Activated CD4-positive, alpha-beta T cell treated with anti-CD3 and anti-CD28 coated beads, Interleukin-10, Interleukin-2, amounts not matched to agents 100 ng/mL and 50 ng/mL, durations not matched to agents 16 hours and 8 hours (primary cell): ENCODE measurements at places on chromosomes 1 and 21.

DNA sequence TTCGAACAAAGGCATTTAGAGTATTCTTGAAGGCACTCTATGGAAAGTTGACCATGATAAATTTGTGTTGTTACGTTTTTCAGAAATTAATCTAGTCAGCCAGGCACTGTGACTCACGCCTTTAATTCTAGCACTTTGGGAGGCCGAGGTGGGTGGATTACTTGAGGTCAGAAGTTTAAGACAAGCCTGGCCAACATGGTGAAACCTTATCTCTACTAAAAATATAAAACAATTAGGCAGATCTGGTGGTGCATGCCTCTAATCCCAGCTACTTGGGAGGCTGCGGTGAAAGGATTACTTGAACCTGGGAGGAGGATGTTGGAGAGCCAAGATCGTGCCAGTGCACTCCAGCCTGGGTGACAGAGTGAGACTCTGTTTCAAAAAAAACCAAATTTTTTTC is 130.6 kb upstream of the BRINP3 start:
- DNase-seq: no peak

- DNase-seq: no peak
Observed at GRCh38 chr21:33691945-33692603, 49.8 kb downstream of the ITSN1 start.

DNA sequence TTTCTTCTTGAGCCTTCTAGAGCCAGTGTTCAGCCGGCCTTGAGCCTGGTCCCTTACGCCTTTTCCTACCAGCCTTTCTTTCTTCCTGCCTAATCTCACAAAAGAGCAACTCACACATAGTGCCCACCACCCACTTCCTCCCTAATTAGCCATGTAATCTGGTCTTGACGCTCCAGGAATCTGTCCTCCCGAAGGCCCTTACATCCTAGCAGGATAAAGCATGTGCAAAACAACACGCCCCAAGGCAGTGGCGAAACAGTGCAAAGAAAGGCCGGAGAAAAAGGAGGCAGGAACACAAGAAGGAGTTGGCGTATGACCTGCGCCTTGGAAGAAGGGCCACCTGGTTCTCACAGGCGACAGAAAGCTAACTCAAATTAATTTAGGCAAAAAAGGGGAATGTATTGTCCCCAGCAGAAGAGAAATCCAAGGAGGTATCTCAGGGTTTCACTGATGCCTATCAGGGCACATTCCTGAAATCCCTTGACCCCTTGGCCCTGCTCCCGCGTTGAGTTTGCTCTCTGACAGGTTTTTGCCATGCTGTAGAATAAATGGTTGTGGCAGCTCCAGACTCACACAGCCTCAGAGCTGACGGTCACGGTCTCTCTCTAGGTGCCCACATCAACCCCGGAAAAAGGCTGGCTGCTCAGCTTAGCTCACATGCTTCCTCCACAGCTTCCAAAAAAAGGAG is 79.0 kb downstream of the ZNF281 start:
- no peak for DNase-seq

- DNase-seq: no peak
Observed at GRCh38 chr1:213123087-213123486, 72.0 kb downstream of the RPS6KC1 start.

DNA sequence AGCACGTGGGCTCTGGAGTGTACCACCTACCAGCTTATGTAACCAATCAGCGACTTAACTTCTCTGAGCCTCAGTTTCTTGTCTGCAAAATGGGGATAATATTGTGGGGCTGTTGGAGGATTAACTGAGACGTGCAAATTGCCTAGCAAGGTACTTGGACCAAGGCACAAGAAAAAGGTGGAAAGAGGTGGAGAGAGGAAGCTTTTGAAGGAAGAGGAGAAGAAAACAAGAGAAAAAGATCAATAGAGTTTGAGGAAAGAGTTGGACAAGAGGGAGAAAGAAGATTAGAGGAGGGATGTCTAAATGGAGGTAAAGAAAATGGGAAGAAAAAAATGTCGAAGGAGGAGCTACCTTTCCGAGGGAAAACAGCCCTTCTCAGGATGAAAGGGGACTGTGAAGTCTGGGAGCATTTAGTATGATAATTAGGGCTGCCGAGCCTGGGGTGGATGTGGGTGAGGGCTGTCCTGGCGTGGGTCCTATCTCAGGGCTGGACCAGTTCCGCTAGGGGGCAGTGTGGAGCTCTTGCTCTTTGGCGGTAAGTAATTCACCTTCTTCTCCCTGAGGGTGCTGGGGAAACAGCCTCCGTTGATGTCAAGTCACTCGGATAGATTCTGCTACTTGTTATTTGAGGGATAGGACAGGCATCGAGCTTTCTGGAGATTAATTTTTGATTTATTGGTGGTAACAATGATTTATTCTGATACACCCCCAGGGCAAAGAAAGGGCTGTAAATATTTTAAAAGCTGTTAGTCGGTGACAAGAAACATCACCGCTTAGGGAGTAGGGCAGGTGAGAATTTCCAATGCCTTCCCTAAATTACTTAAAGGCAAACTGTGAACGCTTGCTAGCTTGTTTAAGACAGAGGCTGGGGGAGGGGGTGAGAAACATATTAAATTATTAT is 79.0 kb upstream of the NFASC start:
- peak; percentile 81 for DNase-seq

GRCh38 chr1:161398900-161399256 is 31.2 kb upstream of the CFAP126 start:
- no peak for DNase-seq

GRCh38 chr1:217891966-217892365 is 260.8 kb downstream of the SPATA17 start:
- no peak for DNase-seq

DNA sequence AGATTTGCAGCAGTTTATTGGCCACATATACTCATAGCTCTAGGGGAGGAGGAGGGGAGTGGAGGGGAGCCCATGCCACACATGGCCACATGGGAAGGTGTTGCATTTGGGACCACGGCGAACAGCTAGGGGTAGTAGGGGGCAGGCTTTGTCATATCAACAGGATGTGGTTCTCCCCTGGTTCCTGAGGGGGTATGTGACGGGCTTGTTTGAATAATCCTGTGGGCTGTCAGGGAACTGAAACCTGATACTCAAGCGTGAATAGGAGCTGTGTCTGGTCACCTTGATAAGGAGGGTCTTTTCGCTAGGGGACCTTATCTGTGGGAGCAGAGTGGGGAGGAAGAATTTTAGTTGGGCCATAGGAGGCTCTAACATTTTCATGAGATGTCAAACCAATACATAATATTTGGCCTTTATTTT is 264.7 kb downstream of the CTH start:
- DNase-seq: peak; percentile 2

- DNase-seq: no peak
Observed at GRCh38 chr1:207647671-207648333, 2.9 kb downstream of the CR1L start.

GRCh38 chr1:90434460-90434859 is 282.6 kb downstream of the BARHL2 start:
- no peak for DNase-seq

- no peak for DNase-seq
Observed at GRCh38 chr1:108758796-108759195, 12.3 kb downstream of the STXBP3 start.

- DNase-seq: no peak
Observed at GRCh38 chr1:21913258-21913657, 23.9 kb downstream of the HSPG2 start.

DNA sequence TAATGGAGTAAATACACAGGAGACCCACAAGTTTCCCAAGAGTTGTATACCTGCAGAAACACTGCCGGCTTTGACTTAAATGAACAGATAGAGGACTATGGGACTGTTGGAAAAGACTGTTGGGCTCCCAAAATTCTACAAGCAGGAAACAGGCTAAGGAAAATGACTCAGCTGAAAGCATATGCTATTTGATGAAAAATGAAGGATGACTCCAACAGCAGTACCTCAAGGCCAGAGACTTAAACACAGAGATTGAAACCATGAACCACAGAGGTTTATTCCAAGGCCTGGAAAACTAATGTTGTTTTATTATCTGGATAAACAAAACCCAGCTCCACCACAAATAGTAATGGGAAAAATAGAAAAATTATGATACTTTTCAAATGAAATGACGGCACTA is 187.7 kb downstream of the TNFSF18 start:
- no peak for DNase-seq

- DNase-seq: no peak
Observed at GRCh38 chr1:228273720-228274451, 66.0 kb downstream of the OBSCN start.

DNA sequence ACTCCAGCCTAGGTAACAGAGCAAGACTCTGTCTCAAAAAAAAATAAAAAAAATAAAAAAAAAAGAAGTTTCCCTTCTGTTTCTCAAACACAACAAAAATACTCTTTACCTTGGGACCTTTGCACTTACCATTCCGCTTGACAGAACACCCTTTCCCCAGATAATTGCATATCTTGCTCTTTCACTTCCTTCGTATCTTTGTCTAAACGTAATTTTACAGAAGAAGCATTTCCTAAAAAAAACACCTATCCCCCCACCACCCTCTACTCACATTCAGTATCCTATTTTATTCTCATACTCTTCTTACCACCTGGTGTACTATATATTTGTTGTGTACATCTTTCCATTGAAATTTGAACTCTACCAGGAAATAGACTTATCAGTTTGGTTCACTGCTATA is 32.7 kb downstream of the ASH1L start:
- DNase-seq: no peak

GRCh38 chr1:97920276-97920831 is 480 bp downstream of the DPYD start:
- no peak for DNase-seq

DNA sequence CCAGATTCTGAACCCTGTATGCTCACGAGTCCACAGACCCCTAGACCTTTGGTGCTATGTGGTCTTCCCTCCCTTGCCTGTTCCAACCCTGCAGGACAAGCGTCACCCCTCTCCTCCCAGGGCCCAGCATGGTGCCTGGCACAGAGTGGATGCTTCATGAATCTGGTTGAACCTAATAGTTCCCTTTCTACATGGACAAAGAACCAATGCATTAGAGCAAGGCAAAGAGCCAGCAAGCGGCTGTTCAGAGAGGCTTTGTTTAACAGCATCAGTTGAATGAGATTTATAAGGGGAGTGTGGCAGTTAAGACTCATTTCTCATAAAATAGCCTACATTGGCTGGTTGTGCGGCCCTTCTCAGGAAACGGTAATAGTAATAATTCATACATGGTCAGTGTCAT is 14.9 kb downstream of the SLC26A9 start:
- DNase-seq: no peak

DNA sequence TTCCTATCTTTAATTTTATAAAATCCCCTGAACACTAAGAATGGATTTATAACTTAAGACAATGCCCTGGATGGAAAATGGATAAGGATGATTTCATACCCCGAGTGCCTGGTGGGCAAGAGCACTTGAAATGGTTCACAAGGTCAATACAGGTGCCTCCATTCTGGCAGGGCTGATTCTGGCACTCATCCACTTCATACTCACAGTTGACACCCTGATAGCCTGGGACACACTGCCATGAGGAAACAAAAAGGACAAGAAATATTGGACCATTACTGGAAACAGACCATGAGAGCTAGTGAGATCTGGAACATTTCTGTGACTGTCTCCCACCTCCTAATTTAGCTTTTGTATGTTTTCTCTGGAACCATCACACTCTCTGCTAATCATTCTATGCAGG is 39.1 kb upstream of the ADAM30 start:
- no peak for DNase-seq

- peak; percentile 0 for DNase-seq
Observed at GRCh38 chr1:196608390-196609369, at the start of gene KCNT2. Gene KCNT2 (minus strand): TSS chr1:196608440. CDS start chr1:196608309, 131 bp downstream.

- DNase-seq: no peak
Observed at GRCh38 chr1:230863449-230863848, 4.9 kb downstream of the C1orf198 start.

- DNase-seq: peak; percentile 27
Observed at GRCh38 chr1:59926381-59927123, at the start of gene CYP2J2. Gene CYP2J2 (minus strand): TSS chr1:59926773. CDS start chr1:59926746, 27 bp downstream.

- DNase-seq: no peak
Observed at GRCh38 chr1:197441999-197442414, 174.0 kb downstream of the CRB1 start.

DNA sequence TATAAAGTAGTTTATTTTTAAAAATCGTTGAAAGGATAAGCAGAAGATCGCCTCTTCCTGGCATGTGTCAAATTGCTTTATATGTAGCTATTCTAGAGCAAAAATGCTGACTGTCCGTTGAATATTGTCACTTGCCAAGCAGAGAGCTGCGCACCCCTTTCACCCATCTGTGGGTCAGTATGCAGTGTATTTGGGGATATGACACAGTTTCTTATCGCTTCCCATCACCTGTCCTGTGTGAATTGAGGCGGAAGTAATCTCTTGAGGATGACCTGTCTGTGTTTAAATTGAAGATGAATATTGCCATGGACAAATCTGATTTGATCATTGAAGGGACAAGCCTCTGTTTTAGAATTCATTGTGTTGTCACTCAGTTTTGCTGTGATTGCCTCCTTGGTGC is 52.2 kb downstream of the POFUT2 start:
- DNase-seq: no peak

DNA sequence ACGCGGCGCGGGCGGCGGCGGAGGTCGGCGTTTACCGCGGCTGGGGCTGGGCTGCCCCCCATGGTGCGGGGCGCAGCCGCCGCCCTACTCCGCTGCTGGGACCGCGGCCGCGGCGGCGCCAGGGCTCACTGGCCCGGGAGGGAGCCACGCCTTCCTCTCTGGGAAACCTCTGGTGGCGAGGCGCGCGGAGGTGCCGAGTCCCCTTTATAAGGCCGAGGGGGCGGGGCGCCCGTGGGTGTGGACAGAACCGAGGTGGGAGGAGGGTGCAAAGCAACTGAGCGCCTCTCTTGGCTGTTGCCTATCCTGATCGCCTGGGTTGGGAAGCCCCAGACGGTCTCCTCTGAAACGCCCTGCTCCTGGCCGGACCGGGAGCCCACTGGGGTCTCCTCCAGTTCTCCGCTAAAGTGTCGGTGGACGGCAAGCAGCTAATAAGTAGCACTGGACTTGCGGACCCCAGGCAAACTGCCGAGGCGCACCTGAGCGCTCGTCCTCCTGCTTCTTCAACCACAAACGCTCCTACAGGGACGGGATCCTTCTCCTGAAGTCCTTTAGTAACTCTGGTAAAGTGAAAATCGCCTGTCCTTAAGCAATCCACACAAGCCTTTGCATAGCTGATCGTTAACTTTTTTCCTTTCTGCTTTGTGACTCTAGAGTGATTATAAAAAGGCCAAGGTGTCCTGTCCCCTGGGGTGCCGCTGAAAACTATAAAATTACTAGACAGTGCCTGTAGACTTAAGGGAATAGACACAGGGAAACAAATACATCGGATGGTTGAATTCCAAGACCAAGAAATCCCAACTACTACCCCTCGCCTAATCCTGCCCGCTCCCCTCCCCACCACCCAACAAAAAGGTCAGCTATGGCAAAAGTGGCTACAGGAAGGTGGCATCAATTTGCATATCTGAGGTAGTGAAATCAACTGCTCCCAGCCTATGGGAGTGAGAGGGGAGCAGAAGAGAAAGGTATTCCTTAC is at the start of gene PTGER3:
TSS of gene PTGER3 (minus strand) at position 182 of the 973 bp plus-strand sequence. CDS start 239 bp downstream, outside the sequence.
- DNase-seq: peak; percentile 47

DNA sequence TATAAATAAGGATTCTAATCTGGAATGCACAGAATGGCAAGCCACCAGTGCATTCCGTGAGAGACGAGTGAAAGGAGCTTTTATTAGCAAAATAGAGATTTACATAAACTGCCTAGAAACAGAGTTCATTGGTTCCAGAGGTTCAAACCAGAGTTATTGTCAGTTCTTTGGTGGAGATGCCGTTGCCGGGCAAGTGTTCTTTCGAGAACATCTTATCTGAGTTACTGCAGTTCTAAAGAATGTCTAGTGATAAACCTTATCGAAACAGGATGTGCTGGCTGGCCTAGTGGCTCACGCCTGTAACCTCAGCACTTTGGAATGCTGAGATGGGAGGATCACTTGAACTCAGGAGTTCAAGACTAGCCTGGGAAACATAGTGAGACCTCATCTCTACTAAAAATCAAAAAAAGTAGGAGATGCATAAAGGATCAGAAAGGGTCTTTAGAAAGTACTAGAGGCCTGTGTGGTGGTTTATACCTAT is 19.9 kb upstream of the EVI5 start:
- DNase-seq: no peak
